Bronchial epithelial cell (primary cell): ENCODE measurements at places on chromosomes 5 and 9.

DNA sequence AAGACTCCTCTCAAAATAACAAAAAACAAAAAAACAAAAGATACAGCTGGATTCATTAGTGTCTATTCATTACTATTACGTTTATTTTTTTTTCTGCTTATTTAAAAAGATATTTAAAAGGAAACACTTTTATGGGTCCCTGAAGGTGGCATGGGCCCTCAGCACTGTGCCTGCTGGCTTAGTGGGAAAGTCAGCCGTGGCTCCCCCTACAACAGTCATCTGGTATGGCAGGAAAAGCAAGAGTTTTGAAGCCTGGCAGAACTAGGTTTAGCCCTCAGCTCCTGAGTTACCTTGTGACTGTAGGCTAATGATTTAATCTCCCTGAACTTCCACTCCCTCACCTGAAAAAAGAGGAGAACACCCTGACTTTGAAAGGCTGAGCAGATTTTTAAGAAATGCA, 135.6 kb downstream of the GOLPH3 start:
- no peak for DNase-seq

GRCh38 chr5:112010475-112010874, 253.5 kb upstream of the NREP start:
- DNase-seq, result no peak

- no peak for DNase-seq
Measured at GRCh38 chr9:70106571-70106970, 62.9 kb downstream of the MAMDC2 start.

- peak; percentile 15 for DNase-seq
Measured at GRCh38 chr5:115549154-115549553, 4.6 kb upstream of the FEM1C start.

DNA sequence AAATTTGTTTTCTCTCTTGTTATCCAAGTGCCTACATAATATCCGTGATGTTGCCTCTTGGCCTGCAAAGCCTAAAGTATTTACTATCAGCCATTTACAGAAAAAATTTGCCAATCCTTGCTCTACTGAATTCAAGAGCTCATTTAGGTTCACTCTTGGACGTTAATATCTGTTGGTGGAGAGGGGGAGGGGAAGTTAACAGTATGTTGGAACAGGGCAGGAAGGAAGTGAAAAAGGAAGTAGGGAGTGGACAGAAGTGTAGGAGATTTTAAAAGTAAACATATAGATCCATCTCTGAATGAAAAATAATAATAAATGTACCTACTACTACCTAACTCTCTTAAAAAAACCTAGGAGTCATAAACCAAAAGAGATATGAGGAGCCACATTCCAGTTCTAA, 32.8 kb downstream of the ZNF608 start:
- no peak for DNase-seq

- DNase-seq, result no peak
Measured at GRCh38 chr5:58622936-58623871, 40.3 kb downstream of the RAB3C start.

DNA sequence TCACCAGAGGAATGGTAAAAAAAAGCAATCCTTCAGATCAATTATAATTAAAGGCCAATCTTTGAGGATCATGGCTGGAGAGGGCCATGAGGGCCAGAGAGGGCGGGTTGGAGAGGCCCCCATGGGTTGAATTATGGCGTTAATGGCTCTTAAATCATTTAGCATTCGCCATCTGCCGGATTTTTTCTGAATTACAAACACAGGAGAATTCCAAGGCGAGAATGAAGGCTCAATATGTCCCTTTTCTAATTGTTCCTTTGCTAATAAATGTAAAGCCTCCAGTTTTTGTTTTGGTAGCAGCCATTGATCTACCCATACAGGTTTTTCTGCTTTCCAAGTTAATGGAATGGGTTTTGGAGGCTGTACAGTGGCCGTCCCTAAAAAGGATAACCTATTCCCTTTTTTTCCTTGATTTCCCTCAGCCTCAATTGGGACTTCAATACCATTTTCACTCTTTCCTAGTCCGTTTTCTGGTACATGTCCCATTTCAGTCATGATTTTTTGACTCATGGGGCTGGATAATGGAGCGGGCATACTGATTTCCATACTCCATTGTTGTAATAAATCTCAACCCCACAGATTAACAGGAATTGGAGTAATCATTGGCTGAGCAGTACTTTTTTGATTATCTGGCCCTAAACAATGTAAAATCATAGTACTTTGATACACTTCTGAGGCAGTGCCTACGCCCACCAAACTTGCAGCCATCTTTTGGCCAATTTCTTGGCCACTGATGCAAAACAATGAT, 6.7 kb upstream of the TMEM141 start:
- no peak for DNase-seq

DNA sequence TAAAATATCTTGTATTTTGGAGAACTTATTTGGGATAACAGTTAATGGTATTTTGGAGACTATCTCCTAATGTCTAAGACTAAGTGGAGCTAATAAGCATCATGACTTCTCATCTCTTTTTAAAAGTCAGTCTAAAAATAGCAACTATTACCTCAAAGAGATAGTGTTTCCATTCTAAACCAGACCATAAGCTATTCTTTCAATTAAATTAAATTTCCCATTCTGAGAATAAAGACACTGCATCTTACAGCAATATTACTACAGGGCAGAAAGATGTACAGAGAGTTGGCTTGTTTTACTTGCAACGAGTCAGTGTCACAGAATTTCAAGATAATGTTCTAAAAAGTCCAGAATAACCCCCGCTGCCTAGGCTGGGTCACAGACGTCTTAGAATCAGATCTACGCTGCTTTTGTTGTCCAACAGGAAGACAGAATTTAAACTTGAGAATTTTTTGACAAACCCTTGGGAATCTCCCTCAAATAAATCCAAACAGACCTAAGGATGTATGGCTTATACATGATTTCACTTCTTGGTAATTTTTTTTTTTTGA, 98.9 kb downstream of the USP20 start:
- no peak for DNase-seq

GRCh38 chr5:52684051-52684450, 103.7 kb upstream of the ITGA1 start:
- DNase-seq, result no peak

GRCh38 chr5:141954194-141954593, 3.8 kb downstream of the PCDH12 start:
- no peak for DNase-seq

DNA sequence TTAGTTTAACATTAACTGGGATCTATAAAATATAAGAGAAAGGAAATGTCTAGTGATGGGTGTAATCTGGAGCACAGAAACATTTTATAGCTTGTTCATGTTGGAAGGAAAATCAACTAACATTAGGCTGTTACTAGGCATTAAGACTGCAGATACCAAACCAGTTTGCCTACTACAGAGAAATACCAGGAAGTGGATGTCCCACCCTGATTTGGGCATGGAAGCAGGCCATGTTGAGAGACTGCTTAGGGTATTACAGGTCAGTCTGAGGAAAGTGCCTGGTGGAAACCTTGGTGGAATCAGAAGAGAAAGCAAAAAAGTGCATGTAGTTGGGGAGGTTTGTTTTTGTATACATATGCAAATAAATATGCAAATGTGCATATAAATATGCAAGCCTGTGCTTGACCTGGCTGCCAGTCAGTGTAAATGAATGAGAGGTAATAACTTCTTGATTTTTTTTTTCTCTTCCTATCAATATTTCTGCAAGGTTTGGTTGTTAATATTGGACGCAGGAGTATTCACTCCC, 9.6 kb upstream of the CCDC112 start:
- peak; percentile 30 for DNase-seq

- DNase-seq, result no peak
Measured at GRCh38 chr5:170357955-170358444, 31.2 kb downstream of the KCNMB1 start.

DNA sequence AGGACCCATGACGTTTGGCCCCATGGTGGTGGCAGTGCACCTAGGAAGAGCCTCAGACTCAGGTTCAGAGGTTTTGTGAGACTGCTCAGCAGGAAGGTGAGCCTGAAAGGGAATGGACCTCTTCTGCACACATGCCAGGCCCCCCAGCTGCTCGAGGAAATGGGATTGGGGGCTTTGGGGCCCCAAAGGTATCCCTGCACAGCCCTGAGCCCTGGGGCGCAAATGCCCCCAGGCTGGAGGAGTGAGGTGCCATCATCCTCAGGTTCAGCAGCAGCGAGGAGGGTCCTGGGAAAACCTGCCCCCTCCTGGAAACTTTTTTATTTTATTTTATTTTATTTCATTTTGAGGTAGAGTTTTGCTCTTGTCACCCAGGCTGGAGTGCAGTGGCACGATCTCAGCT, 171.8 kb upstream of the MVB12B start:
- DNase-seq, result no peak

GRCh38 chr9:126336736-126337325, 10.2 kb downstream of the MVB12B start:
- DNase-seq, result no peak

- peak; percentile 78 for DNase-seq
Measured at GRCh38 chr9:132094314-132094791, 14.7 kb upstream of the MED27 start.

DNA sequence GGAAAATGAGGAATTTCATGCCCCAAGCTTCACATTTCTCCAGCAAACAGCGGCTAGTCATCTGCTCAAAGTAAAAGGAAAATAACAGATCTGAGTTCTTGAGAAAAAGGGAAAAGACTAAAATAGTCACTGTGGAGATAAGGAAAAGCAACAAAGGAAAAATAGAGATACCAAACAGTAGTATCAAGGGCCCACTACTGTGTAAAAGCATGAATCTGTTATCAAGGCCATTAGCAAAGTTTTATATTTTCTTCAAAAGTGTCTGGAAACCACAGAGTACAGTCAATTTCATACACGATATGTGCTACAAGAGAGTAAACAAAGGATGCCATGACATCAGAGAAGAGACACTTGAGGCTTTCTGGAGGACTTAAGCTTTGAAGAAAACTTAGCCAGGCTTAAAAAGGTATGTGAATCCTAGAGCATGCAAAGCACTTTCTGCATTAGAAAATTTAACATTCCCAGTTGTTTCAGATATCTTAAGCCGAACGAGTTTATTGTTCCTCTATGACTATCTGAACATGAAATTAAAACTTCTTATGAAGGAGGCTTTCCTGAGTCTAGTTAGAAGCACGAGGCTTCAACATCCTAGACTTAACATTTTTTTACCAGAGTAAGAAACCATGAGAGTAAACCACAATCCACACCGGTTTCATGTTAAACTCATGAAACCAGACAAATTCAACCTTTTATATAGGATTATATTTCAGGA, 1.2 kb downstream of the TTC33 start:
- DNase-seq, result peak; percentile 36

DNA sequence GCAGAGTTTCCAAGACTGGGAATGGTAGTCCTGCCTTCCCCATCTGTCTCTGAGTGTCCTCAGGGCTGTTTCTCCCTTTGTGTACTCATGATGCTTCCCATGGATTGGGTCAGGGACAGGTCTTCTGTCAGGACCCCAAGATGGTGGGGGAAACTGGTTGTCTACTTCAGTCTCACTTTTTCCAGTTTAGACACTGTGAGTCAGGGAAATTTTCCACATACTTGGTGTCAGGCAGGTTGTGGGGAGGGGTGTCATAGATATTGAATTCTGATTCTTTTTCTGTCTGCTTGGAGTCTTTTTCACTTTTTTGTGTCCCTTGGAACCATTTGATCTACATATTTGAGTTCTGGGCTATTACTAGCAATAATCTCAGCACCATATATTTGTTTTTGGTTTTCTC, 10.3 kb downstream of the POLK start:
- DNase-seq, result no peak

- DNase-seq, result no peak
Measured at GRCh38 chr9:90098408-90098807, 493.6 kb downstream of the GADD45G start.

DNA sequence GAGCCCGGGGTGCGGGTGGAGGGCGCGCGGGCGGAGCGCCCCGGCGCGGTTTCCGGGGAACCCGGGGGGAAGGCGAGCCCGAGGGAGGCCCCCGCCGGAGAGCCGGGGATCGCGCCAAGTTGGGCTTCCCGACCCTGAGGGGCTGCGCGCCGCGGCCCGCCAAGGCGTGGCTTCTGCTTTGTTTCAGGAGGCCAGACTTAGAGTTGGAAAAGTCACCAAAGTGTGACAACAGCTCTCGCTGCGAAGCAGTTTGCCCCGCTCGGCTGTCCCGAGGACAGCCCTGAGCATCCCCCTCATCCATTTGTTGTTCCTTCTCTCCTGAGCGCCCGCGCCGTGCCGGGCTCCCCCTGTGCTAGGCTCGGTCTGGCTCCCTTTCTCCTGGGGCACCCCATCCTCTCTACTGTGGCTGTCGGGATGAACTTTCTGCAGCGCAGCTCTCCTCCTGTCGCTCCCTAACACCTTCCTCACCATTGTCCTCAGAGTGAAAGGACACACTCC, 410 bp downstream of the GLIPR2 start:
- no peak for DNase-seq

GRCh38 chr9:120710110-120710981, 3.9 kb downstream of the MEGF9 start:
- no peak for DNase-seq

DNA sequence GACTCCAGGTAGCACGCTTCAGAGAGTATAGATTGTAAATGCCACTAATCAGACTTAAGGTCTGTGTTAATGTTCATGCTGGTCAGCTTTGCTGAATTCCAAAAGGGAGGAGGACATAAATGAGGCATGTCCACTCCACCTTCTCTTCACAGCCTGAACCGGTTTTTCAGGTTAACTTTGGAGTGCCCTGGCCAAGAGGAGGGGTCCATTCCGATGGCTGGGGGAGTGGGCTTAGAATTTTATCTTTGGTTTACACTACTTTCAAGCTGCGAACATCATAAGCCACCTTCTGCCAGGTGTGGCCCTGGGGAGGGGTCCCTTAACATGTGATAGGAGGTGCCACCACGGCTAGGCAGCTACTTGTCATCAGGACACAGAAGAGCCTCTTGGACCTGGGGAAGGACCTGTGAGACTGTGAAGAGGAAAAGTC, 24.2 kb downstream of the ABO start:
- peak; percentile 12 for DNase-seq

- peak; percentile 82 for DNase-seq
Measured at GRCh38 chr5:82164977-82165713, 113.0 kb downstream of the RPS23 start.

GRCh38 chr5:18483451-18483850, 849.2 kb downstream of the TAF11L14 start:
- DNase-seq, result peak; percentile 79

- DNase-seq, result no peak
Measured at GRCh38 chr5:135724617-135725016, 109.8 kb upstream of the SLC25A48 start.

DNA sequence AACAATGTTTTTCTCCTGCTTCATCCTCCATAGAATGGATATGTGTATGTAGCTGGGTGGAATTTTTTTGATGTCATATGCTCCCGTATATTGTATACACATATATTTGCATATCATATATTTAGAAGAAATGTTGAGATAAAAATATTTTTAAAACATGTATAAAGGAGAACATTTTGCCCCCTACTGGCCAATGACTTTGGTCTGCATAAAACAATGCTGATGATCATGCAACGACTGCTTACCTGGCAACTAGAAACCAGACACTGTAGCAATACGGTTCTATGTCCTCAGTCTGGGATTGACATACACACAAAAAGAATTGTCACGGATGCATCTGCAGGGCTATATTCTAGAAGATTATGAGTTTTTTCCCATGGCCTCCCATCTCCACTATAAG, 503.6 kb downstream of the ELAVL2 start:
- DNase-seq, result peak; percentile 13

GRCh38 chr9:27053369-27054022, 48.0 kb upstream of the LRRC19 start:
- no peak for DNase-seq
